Stimulated activated CD4-positive, alpha-beta T cell treated with anti-CD3 and anti-CD28 coated beads, Interleukin-2, amount 100 ng/mL, for 4 hours (primary cell): ENCODE measurements at places on chromosomes 1 and 21.

DNA sequence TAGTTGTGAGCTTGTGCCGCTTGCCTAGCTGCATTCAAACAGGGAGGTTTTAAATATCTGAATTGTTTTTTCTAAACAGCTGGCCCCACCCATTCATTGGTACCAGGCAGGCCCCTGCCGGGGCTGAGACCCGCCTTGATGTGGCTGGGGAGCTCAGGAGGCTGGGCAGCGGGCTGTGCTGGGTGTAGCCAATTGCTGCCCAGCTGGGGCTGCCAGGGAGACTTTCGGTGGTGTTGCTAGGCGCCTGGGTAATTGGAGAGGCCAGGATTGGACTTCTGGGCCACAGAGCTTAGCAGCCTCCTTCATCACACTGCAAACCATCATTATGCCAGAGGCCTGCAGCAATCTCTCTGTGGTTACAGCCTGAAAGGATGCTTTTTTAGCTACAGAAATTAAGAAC, 12.2 kb downstream of the RHBDL2 start:
- no peak for DNase-seq

- DNase-seq = peak; percentile 76
These were observed 18.0 kb upstream of the BTG2 start for GRCh38 chr1:203287109-203287893.

DNA sequence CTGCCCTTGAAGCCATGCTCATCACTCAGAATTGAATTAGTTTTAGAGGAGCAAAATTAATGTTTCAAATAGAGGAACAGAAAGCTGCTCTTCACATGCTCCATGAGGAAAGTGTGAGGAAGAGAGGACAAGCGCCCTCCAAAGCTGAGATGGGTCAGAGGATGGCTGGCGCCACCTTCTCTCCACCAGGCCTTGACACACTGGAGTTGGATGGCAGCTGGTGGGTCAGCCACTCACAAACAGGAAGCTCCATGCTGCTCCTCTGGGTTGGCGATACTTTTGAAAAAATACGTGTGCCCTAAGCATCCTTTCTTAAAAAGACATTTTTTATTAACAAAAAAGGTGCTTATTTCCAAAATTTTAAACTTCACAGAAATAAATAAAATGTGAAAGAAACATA, 3.1 kb upstream of the CD2 start:
- DNase-seq = no peak

DNA sequence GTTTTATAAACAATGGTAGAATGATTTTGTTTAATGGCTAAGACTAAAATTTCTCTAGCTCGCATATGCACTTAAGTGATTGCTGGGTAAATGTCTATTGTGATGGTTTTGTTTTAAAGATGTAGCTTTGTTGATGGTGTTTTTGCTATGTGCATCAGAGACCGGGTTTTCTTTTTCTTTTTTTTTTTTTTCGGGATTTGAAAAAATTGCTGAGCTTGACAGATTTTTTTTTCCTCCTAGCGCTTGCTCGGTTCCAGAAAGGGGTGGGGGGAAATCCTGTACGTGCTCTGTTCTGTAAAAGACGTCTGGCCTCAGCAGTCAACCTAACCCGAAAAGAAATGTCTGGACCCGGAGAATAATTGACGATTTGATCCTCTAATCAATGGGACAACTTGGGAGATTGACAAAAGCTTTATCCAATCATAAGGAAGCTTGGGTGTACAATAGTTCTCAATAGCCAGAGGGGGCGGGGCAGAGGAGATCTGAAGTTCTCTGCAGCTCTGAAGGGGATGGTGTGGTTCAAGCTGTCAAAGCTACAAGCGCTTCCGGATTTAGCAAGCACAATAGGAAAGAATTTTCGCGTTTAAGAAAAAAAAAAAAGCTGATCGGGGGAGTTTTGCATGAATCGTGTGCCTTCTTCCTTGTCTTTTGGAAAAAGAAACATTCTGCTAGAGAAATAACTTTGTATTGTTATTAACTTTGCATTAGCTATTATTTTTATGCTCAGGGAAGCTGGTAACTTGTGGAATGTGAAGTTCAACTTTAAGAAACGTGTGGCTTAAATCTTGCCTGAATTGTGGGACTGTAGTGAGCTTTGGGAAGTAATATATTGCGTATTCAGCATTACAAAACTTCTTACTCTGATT, 4.5 kb upstream of the NFIA start:
- DNase-seq = peak; percentile 86

DNA sequence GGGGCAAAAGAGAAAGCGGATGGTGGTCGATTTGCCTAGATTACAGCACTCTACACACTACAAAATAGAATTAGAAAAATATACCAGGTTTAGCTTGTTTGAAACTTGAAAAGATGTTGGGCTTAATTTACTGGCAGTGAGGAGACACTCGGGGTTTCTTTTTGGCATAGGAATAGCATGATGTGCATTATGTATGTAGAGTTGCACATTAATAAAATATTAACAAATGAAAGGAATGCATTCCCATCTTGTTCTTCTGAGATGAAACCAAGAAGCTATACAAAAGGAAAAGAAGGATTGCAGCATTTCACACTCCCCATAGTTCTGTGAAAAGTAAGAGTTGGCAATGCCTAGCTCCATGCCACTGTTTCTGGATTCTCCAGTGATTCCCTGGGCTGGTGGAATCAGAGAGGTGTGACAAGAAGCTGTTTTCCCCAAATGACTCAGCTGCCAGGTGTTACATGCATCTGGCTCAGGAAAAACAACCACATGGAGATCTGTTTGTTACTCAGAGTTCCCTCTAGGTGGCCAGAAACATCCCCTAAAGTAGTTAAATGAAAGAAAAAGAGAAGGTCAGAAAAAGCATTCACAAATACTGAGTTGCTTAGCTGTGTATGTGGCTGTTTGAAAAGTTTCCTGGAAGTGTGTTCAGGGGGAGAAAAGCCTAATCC, 115.6 kb downstream of the UCK2 start:
- no peak for DNase-seq

DNA sequence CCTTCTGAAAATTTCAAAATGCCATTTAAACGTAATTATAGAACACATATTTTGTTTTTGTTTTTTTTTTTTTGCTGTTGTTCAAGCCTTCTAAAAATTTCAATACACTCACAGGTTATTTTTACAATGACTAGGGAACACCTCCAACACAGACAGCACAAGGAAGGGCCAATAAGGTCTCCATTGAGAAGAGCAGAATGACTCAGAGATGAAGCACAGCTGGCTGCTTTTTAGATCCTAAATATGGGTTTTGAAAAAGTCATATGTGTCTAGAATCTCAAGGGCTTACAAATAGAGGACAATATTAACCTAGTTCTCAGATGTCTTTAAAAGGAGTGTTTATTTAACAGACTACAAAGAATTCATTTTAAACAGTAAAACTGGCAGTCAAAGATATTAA, 104.6 kb downstream of the NEGR1 start:
- no peak for DNase-seq

- no peak for DNase-seq
These were observed 44.0 kb downstream of the EIF2D start for GRCh38 chr1:206568256-206568655.

- DNase-seq = no peak
These were observed 106.7 kb upstream of the COL6A1 start for GRCh38 chr21:45874716-45875415.

DNA sequence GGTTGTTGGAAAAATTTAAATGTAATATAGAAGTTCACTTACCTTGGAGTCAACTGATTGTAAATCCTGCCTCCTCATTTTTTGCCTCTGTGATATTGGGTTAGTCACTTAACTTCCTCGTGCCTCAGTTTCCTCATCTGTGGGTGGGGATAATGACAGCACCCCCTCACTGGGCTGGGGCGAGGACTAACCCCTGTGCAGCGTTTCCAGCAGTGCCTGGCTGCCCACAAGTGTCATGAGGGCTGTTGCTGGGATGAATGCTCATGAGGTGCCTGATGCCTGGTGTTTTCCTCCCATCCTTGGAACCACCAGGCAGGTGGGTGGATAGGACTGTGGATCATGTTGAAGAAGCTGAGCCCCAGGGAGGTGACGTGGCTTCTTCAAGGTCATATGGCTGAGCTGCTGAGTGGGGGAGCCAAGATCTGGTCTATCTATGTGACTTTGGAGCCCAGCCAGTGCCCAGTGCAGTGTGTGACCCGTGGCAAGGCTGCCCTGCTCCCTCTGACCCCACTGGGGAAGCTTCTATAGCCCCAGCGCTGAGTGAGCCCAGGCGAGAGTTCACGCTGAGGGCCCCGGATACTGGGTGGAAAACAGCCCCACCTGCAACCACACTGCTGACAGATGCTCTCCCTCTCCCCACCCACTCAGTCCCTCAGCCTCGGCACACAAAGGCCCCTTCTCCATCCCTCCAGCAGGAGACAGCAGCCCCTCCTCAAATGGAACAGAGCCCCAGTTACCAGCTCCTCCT, 446.0 kb downstream of the PTPRU start:
- DNase-seq = no peak

- DNase-seq = no peak
These were observed 144.6 kb downstream of the CLIC6 start for GRCh38 chr21:34813266-34813894.

- DNase-seq = no peak
These were observed 1.6 kb downstream of the DENND2D start for GRCh38 chr1:111198836-111199235.

DNA sequence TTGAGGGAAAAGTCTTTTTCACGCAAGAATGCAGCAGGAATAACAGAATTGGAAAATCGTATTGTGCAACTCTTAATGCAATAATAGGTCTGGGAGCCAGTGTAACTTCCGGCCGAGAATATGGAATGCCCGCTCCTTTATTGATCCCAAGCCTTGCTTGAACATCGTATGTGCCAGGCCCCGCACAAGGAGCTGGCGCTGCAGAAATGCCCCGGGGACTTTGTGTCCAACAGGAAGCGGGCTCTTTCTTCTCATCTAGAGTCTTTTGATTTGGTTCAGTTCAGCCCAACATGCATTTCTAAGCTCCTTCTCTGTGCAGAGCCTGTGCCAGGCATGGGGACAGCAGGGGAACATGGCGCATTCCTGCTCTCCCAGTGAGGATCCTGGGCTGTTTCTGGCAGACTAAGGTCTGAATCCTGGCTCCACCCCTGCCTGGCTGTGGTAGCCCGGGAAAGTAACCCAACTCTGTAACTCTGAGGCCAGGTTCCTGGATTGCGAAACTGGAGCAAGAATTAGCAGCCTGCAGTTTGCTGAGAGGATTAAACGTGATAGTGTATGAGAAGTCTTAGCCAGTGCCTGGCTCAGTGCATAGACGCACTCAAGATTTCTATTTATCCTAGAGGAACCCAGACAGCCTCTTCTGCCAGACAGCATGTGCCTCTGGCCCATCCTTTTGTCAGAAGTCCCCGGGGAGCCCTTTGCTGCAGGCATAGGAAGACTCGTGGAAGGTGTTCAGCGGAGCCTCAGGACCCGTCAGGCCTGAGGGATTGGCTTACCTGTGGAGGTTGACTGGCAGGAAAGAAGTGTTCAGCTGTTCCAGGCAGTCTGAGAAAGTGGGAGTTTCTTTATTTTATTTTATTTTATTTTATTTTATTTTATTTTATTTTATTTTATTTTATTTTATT, 987 bp upstream of the CDCP2 start:
- no peak for DNase-seq

- DNase-seq = no peak
These were observed 156.7 kb downstream of the DMRTA2 start for GRCh38 chr1:50266509-50266908.

DNA sequence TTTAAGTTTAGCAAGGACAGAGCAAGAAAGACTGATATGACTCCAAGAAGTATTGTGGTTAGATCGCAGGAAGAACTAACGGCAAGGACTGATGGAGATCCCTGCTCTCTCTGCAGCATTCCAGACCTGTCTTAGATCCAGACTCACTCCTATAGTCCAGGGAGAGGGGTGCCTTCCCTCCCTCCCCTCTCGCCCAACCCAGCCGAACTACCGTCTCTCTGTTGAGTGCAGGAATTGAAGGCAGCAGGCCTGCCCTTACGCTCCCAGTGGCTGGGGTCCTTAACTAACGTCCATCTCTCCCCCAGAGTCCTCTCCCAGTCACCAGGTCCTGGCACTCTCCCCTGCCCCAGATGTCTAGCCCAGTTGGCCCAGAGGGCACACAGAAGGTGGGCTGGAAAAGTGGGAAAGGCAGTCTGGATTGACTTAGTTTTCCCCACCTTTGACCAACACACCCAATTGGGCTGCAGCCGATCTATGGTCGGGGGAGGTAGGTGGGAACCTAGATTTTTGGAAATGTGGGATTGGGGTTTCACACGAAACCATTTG, 1.1 kb downstream of the CRABP2 start:
- DNase-seq = no peak

GRCh38 chr1:185448591-185449186, 131.6 kb upstream of the IVNS1ABP start:
- DNase-seq = no peak

DNA sequence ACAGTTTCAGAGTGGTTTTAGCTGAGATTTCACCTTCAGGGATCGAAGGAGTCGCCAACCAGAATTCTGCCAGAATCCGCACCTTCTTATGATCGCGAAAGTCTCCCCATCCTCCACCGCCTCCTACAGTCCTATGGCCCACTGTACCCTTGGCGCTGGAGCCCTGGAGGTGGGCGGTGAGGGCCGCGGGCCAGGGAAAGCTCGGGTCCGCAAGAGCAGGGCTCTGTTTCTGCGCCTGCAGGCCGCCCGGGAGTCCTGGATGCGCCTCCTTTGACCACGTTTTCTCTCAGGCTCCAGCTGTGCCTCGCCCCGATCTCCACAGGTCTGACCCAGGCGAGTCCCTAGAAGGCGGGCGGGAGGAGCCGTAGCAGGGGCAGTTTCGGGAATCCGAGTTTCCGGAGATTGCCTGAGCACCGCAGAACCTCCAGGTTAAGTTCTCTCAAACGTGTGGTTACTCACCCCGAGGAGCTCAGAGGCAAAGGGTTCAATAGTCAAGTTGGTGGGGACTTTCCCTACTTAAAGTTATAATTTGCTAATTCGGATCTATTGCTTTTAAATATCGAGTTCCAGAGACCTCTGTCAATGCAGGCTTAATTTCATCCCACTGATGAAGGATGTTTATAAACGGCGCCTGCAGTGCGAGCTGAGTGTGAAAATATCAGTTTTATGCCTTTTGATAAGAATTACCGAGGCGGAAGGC, 3.2 kb upstream of the LHX8 start:
- no peak for DNase-seq

DNA sequence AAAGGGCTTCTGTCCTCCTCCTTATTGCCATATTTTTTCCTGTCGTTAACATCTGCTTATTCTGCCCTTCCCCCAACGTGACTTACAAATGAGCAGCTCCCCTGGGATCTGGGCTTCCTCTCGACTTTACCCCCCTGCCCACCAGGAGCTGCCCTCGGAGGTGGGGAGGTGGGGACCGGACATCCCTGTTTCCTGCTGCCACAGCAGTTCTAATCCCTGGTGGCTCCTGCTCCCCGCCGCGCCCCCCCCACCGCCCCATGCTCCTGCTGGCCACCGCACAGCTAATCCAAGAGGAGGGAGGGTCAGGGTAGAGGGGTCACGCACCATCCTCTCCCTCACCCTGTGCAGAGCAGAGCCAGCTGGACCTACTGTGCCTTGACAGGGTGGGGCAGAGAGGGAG, 4.4 kb upstream of the SLC27A3 start:
- DNase-seq = no peak

DNA sequence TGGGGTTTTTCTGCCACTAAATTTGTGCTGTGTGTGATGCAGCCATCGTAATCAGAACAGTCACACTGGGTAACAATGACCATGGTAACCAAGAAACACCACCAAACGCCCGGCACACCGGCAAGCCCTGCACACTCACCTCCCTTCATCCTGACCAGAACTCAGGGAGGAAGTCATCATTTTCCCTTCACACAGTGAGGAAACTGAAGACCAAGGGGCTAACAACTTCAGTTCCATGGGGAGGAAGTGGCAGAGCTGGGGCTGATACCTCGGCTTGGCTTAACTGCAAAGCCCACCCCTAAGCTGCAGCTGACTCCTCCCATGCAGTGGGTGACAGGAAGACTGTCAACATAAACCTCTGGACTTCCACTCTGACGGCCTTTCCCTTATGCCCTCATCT, 69.3 kb upstream of the BCAR3 start:
- DNase-seq = no peak

- DNase-seq = no peak
These were observed 40.4 kb downstream of the LDLRAD2 start for GRCh38 chr1:21852282-21853130.
